Fibroblast of lung (primary cell): ENCODE measurements at places on chromosomes 2 and 18. TPM values are rescaled to one million over a fixed set of nuclear protein-coding genes. Genes with fewer than 3 reads are reported as not detected.

GRCh38 chr2:100821255-100821910 lies 1.4 kb downstream of the NPAS2 start:
- DNase-seq = peak; percentile 59

GRCh38 chr2:159456500-159457426 lies 159.6 kb downstream of the BAZ2B start:
- DNase-seq = peak; percentile 67

ANKRD62 gene
- not detected in 2 replicates for polyA plus RNA-seq

DNA sequence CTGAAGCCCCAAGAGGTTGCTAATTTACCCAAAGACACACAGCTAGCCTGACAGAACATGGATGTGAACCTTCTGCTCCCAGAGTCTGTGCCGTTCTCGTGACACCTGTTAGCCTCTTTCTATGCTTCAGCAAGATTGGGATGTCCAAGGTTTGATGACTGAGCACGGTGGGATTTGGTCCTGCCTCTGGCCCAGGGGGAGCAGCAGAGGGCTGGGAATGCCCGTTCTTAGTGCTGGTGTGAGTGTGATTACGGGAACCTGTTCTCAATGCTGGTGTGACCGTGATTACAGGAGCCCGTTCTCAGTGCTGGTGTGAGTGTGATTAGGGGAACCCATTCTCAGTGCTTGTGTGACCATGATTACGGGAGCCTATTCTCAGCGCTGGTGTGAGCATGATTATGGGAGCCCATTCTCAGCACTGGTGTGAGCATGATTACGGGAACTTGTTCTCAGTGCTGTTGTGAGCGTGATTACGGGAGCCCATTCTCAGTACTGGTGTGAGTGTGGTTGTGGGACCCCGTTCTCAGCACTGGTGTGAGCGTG lies 67.3 kb upstream of the SNTG2 start:
- DNase-seq = no peak

MTLN gene
- polyA plus RNA-seq = 12.3 and 14.4 TPM in 2 replicates
